ENCODE measurements at places on chromosomes 16 and 17.

DNA sequence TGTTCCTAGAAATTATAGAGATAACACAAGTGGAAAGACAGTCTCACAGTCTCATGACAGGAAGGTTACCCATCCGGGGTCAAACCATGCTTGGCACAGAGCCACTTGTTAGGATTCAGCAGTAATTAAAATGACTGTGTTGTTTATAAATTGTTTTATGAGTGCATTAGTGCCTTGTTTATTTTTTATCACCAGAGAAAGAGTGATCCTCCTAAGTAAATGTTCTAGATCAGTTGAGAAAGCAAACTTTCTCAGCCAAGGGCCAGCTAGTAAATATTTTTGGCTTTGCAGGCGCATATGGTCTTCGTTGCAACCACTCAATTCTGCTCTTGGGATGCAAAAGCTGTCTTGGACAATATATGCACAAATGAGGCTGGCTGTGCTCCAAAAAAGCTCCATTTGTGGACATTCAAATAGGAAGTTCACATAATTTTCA lies 253.9 kb upstream of the CACNG5 start:
- no peak for DNase-seq

DNA sequence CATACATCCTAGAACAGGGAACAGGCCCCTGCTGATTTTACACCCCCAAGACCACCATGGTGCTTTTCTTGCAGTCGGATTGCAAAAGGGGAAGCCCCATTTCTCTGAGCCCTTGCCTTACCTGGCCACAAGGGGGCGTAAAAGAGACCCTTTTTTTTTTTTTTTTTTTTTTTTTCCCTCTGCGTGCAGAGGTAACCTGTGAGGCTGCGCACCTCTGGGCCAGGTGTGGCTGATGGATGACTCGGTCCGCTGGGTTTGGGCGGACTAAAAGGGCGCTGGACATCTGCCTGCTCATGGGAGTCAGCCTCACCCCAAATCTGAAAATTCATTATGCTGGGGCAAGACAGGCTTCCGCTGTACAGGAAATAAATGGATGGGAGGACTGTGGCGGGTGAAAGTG lies 281.0 kb downstream of the CBLN1 start:
- no peak for DNase-seq

DNA sequence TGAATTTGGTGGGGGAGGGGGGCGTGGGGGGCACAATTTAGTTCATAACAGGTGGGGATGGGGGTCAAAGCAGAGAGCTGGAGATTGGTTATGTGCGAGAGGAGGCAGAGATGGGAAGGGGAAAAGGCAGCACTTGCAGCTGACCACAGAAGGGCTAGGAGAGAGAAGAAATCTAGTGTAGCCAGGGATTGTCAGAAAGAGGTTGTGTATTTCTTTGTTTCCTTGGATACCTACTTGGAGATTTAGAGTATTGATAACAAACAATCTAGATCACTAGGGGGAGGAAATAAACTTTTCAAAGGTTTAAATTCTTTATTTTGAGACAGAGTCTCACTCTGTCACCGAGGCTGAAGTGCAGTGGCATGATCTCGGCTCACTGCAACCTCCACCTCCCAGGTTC lies 47.1 kb upstream of the YPEL2 start:
- DNase-seq, result no peak

DNA sequence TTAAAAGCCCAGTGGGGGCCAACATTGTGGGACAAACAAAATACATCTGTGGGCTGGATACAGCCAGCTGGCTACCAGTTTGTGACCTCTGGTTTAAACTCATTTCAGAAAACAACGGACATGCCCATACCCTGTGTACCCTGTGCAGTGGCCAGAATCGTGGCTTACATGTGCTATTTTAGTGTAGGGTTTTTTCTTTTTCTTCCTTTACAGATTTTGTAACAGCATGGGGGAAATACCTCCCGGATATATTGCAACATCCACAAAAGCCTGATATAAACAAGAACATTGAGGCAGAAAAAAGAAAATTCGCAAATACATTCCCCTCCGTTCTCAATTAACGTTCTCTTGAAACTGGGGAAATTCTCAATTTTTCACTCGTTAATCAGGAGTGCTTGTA lies 7.3 kb downstream of the HS3ST4 start:
- DNase-seq, result no peak

GRCh38 chr17:31649302-31649701 lies 209.7 kb downstream of the COPRS start:
- DNase-seq, result no peak

DNA sequence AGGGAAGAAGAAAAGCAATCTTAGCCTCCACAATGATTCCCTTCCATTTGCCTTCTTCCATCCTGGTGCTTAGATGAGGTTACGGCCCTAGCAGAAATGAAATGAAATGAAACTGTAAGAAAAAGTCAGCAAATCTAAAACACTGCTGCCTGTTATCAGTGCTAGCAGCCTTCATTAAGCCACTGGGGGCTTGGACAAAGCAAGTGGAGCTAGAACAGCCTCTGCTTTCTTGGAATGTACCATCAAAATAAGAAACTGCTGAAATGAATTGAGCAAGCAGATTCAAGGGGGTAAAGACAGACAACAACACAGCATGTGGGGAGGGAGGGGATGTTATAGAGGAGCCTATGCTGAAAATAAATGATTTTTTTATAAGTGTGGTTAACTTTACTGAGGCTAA lies 5.1 kb downstream of the ANKFN1 start:
- no peak for DNase-seq

DNA sequence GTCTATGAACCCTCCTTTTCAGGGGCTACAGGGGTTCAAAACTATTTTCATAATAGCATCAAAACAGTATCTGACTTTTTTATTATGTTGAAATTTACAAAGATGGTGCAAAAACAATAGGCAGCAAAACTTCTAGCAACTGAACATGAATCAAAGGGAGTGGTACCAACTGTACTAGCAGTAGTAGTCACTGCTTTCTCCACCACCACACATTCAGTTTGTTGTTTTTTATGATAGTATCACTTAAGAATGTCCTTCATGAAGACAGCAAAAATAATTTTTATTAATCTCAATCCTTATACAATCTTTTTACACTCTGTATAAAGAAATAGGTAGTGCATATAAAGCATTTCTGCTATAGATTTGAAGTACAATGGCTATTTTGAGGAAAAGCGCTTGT lies 47.6 kb downstream of the MED13 start:
- DNase-seq, result peak; percentile 33

DNA sequence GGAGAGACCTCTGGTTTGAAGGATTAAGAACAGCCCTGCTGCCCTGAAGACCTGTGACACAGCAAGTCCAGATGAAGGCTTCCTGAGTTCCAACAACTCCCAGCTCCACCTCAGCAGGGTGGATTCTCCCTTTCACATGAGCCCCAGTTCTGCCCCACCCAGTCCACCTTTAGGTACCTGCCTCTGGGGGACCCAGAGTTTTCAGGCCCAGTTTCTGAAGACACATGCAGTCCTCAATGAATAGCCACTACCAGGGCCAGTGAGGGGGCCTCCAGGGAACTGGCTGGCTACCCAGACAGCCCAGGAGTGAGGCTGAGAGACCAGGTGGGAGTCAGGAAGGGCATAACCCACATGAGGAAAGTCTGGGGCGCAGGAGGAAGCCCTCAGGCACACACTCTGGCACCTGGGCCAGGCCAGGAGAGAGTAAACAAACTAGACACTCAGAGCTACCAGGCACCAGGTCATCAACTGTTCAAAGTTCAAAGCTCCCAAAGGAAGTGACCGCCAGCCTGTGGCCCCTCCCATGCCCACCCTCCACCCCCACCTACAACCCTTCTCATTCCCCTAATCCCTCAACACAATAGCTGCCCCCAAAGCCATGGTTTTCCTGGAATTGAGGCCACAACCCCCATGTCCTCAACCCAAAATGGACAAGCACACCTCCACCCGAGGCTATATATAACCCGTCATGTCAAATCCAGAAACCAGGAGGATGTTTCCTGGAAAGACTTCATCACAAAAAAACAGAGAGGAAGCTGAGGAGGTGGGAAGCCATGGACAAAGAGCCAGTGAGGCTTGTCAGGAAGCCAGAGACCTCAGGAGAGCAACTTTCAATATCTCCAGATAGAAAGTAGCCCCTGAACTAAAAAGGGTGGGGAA lies 2.1 kb downstream of the MYO18A start:
- DNase-seq, result no peak

GRCh38 chr16:85139881-85140339 lies 27.6 kb upstream of the CIBAR2 start:
- DNase-seq, result no peak

DNA sequence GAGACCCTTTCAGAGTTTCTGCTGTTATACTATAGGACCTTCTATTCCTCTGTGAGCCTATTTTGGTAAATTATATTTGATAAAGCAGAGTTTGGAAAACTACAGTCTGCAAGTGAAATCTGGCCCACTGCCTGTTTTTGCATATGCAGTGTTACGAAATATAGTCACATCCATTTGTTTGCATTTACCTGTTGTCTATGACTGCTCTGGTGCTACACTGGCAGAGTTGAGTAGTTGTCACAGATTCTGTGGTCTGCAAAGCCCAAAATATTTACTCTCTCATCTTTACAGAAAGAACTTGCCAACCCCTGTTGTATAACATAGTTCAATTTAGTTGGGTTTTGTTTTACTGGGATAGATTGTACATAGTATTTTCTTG lies 42.3 kb downstream of the TNRC6A start:
- no peak for DNase-seq
